ENCODE measurements at places on chromosomes 5 and 9. TPM values are rescaled to one million over a fixed set of nuclear protein-coding genes. Genes with fewer than 3 reads are reported as not detected.
A peak's percentile ranks its signal among the peaks of the same experiment; 100 is the strongest.

GRCh38 chr9:4833781-4834560 lies 41.2 kb downstream of the RCL1 start:
- DNase-seq: no peak

DNA sequence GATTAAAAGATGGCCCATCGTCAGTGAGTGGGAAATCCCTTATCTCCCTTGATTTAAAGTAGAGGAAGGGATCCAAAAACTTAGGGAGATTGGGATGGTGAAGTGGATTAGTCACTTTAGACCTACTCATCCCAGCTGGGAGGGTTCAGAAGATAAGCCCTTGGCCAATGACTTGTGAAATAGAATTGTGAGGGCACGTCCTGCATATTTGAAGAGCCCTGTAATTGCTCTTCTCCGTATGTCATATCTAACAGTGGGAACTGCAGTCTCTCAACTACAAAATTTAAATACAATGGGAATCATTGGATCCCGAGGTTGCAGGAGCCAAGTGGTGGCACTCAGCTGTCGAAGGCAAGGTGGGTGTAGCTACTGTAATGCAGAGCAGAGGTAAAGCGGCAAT lies 65.4 kb upstream of the C9orf72 start:
- DNase-seq: no peak

GRCh38 chr5:39072925-39073766 lies 1.1 kb downstream of the RICTOR start:
- DNase-seq: peak; percentile 66

DNA sequence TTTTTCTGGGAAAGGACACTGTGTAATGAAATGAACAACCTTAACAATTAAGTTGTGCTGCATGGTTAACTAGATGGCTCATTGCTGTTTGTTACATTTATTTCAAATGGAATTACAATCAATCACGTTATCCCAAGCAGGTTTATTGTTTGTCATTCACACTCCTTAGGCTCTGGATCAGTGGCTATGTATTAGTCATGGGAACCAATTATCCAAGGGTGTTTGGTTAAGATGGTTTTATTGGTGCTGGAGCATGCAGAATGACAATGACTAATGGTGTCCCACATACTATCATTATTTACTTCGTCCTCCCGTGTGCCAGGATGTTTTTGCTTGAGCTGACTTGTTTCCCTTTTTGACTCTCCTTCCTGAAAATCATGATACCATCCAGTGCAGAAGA lies 10.6 kb upstream of the TRPC7 start:
- DNase-seq: no peak

DNA sequence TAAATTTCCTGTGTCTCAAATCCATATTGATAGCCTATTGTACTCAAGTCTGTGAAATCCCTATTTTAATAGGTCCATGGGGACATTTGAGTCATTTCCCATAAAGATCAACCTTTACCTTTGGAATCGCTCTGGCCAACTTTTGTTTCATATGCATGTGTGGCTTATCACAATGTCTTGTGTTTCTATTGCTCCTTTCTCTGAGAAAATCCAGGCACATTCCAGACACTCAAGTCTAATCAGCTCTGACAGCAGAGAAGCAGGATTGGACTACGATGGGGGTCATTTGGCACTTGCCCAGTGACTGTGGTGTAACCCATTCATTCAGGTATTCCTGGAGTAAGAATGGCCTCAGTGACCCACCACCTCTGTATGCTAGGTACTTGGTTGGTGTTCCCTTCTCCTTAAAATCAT lies 48.4 kb downstream of the ACTBL2 start:
- no peak for DNase-seq

DNA sequence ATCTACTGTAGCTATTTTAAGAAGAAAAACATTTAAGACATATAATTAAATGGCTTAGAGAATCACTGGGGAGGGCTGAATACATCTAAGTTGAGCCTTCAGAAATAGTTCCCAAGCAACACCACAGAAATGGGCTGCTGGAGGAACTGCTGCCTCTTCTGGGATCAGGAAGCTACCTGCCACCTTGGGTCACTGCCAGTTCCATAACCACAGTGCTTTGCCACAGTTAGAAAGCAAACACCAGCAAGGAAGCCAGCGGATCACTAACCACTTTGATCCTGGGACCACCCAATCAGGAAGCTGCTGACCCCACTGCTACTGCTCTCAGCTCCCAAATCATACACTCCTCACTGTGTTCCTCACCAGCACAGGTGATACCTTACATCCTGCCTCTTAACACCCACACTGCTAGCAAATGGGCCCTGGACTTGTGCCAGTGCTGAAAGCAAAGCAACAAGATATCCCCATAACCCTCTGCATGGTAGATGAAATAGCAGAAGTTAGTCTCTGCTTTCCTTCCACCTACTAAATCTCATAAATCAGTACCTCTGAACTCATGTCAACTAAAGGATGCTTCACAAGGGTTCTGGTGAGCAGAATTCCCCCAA lies 346.9 kb downstream of the DEPDC1B start:
- no peak for DNase-seq

DNA sequence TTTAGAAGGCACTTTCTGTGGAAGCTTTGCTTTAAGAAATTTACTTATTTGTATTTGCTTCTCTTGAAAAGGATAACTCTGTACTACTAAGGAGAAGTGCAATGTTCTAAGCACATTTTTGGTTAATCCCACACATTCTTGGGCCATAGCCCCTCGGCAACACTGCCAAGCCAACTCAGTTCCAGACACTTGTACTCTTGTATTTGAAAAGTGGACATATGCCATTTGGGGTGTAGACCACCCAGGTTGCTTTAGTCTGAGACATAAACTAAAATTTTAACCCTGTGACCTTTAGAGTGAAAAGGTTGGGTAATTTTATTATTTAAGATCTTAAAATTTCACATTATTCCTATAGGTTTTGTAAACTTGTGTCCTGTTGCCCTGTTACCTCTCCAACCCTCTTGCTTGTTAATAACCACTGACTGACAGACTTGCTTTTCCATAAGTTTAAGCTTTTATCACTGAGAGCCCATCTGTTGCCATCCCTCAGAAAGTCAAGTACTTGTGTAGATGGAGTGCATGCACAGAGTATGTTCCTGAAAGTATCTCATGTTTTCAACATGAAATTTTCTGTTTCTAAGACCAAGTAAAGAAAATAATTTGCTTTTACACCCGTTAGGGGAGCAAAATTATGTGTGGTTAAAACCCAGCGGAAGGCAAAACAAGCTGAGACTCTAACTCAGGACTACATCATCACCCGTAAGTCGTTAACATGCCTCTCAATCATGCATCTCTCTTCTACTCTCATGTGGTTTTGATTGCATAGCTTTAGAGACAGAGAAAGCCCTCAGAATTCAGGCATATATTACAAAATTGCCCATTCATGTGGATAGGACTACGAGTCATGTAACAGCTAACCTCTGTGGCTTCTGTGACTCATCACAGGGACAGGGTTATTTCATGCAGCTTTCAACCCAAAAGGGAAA lies 117.3 kb downstream of the GDNF start:
- DNase-seq: no peak

DNA sequence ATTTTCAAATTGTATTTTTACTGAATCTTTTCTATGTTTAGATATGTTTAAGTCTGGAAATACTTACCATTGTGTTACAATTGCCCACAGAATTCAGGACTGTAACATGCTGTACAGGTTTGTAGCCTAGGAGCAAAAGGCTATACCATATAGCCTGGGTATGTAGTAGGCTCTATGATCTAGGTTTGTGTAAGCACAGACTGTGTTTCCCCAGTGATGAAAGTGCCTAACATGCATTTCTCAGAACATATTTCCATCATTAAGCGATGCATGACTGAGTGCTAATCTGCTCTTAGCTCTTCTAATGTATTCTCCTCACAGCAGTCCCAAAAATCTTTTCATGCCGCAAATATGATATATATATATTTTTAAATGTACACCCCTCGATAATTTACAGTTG lies 166.7 kb upstream of the PPP2R2B start:
- no peak for DNase-seq

GRCh38 chr5:104793031-104793754 lies 1230.6 kb upstream of the NUDT12 start:
- no peak for DNase-seq

GRCh38 chr9:26723486-26723885 lies 169.1 kb downstream of the CAAP1 start:
- no peak for DNase-seq

DNA sequence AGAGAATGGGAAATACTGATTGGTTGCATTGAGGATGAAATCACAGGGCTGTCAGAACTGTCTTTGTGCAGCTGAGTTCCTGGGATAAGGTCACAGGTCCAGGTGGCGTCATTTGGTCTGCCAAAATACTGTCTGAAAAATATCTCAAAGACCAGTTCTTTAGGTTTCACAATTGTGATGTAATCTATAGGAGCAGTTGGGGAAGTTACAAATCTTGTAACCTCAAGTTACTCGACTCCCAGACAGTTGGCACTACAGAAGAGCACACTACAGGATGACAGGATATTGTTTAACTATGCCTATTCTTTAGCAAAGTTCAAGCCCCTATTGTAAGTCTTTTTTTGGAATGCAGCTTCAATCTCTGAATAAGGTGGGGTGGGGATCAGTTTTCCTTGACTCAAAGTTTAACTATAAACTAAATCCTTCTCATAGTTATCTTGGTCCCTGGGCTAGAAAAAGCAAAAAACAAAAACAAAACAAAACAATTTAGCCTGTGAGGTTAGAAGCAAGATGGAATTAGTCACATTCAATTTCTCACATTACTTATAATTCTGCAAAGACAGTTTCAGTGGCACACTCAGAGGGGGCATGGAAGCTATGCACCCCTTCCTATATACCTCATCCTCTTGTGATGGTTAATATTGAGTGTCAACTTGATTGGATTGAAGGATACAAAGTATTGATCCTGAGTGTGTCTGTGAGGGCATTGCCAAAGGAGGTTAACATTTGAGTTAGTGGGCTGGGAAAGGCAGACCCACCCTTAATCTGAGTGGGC lies 276.0 kb downstream of the AUH start:
- DNase-seq: no peak

- DNase-seq: no peak
Measured at GRCh38 chr5:160651692-160652645, 200.0 kb downstream of the ATP10B start.

DNA sequence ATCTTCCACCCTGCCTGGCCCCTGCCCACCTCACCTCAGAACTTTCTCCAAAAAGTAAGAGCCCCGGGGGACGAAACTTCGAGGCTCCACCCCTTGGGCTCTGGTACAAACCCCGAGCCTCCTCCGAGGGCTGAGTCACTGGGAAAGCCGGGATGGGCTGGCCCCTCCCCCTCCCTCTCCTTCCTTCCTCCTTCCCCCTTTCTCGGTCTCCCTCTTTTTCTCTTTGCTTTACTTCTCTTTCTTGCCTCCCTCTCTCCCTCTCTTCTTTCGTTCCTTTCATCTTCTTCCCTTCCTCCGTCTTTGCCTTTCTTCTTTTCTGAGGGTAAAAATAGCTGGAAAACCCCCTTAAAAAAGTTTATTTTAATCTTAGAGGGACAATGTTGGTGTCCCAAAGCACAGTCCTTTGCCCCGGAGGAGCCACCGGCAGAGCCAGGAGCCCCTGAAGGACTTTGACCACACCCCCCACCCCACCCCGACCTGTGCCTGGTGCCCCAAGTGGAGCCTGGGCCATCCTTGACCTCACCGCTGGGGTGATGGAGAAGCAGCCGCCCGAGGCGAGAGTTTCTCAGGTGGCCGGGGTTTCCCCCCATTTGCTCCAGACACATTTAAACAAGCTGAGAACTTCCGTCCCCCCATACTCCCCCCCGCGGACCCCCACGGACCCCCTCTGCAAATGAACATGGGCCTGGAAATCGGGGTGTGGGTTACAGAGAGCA lies 5.7 kb upstream of the NOTCH1 start:
- peak; percentile 34 for DNase-seq

DNA sequence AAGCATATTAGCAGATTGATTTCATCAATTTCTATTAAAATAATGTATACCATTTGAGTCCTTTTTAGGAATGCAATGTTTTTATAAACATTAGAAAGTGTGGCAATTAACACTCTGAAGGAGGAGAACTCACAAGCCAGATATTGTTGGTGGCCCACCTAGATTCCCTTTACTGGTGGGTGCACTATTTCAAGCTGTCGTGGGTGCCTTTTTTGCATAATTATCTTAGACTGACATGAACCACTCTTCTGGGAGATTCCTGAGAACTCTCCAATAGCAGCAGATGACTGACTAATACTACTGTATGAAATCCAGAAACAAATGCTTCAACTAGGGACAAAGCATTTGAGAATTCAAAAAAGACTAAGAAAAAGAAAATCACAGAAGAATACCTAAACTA lies 526.0 kb downstream of the CDH18 start:
- no peak for DNase-seq

- no peak for DNase-seq
Measured at GRCh38 chr9:137162505-137163364, 7.1 kb downstream of the LRRC26 start.

GRCh38 chr9:116935149-116935897 lies 248.2 kb downstream of the TRIM32 start:
- DNase-seq: peak; percentile 1

- no peak for DNase-seq
Measured at GRCh38 chr9:100290714-100291113, 62.0 kb downstream of the TEX10 start.

- DNase-seq: no peak
Measured at GRCh38 chr5:68057191-68057590, 158.4 kb upstream of the PIK3R1 start.

- DNase-seq: no peak
Measured at GRCh38 chr5:124921694-124922093, 175.3 kb upstream of the ZNF608 start.

DNA sequence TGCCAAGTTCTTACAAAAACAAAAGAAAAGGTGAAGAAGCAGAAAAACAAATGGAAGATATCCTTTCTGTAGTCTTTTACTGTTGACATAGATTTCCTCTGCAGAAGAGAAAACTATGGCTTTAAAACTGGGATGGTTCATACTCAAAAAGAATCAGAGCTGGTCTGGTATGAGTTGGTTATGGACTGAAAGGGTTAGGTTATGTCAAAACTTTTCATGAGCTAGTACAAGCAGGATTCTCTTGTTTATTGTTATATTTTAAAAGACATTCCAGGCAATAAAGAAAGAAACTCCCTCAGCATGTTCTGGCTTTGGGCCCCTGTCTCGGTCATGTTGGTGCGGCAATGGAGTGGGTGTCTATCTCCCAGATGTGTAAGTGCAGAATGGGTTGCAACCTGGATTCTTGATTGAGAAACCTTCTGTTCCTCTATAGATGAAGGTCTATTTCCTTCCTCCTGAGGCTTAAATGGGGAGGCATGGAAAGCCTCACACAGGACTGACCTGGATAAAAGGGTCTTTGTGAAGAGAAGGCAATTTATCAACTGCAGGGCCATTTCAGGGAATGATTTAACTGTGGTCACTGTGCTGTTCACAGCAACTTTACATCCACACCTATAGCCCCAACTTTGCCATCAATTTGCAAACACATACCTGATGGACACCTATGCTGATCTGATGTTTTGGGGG lies 209.6 kb upstream of the TNC start:
- DNase-seq: no peak

CPLANE1 gene
- 0.07 TPM for total RNA-seq

CD72 gene
- total RNA-seq: 67.6 TPM

SLC25A51 gene
- total RNA-seq: 32.4 TPM

TICAM2 gene
- total RNA-seq: 0.87 TPM

PCDHGB4 gene
- total RNA-seq: 6.5 TPM

CD74 gene
- 1,759 TPM for total RNA-seq

SH3RF2 gene
- total RNA-seq: not detected

STRBP gene
- total RNA-seq: 184 TPM

SGCD gene
- not detected for total RNA-seq

All from OCI-LY7 (cell line).